ENCODE measurements at places on chromosomes 3 and 15. TPM values are rescaled to one million over a fixed set of nuclear protein-coding genes. Genes with fewer than 3 reads are reported as not detected.

GRCh38 chr15:80247320-80247719 lies 4.7 kb downstream of the CTXND1 start:
- no peak for DNase-seq

- peak; percentile 90 for DNase-seq
These were observed 17.9 kb downstream of the HRH1 start for GRCh38 chr3:11172096-11172690.

DNA sequence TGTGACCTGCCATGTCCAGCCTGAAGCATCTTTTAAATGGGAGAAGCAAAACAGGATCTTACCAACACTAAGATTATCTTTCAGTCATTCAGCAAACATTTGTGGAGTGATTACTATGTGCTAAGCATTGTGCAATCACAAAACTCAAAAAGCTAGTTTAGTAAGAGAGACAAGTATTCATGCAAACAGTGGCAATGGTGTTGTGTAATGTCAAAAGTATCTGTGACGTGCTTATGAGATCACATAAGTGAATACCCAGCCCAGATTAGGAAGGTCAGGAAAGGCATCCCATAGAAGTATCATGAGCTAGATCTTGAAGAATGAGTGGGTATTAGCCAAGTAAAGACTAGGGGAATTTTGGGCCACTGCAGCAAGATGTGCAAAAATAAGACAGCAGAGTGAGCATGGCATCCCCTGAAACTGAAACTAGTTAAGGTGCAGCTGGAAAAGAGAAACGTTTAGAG lies 32.1 kb downstream of the SEC62 start:
- peak; percentile 58 for DNase-seq

DNA sequence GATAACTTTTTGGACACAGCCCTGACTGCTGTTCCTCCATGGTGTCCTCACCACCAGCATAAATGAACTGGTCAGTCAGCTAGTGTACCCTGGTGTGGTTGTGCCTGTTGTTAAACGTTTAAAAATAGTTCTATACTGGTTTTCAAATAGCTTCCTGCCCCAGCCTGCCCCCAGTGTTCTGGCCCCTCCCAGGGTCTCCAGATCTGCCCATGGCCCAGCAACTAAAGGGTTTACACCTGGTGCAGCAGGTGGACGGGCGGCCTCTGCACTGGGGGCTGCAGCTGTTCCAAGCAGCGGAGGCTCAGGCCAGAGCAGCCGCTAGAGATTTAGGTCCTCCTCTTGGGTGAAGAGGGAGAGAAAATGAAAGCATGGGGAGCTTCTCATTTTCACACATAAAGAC lies 6.1 kb upstream of the NR2E3 start:
- peak; percentile 66 for DNase-seq

ATP13A4 gene
- total RNA-seq = not detected

PRSS50 gene
- total RNA-seq = not detected

GOLGA8T gene
- total RNA-seq = not detected
